ENCODE measurements at places on chromosomes 6 and 20. TPM values are rescaled to one million over a fixed set of nuclear protein-coding genes. Genes with fewer than 3 reads are reported as not detected.

ZFAND3 gene
- total RNA-seq, result 32.2 TPM

CTAGE9 gene
- not detected for total RNA-seq

SCUBE3 gene
- 1.8 TPM for total RNA-seq

KCNK15 gene
- total RNA-seq, result 0.28 TPM

CST4 gene
- total RNA-seq, result 0.43 TPM

LY6G6D gene
- total RNA-seq, result not detected
